ENCODE measurements at places on chromosomes 3 and 15. TPM values are rescaled to one million over a fixed set of nuclear protein-coding genes. Genes with fewer than 3 reads are reported as not detected.

DNA sequence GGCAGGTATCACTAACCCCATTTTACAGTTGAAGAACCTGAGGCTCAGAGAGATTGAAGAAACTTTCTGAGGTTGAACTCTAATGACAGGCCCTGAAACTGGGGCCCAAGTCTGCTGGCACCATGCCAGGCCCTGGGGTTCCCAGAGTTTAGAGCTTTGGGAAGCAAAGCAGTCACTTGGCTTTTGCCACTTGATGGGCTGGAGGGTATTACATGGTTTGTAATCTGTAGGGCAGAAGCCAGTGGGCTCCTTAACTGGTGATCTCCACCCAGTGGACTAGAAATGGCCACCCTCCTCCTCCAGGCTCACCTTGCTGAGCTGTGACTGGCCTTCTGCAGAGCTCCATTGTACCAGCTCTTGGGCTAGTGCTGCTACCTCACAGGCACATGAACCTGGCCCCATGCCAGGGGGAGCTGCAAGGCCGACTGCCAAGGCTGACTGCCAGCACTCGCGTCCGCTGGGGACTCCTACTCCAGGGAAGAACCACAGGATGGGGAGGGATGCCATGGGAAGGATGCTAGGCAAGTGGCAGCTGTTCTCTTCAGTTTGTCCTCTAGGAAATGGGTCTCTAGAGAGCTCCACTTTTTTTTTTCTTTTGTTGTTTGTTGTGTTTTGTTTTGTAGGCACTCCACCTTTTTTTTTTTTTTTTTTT, 104.8 kb downstream of the ETFA start:
- DNase-seq: peak; percentile 68

FANCD2OS gene
- not detected for total RNA-seq

- no peak for DNase-seq
Measured at GRCh38 chr15:92584105-92584504, 71.5 kb downstream of the FAM174B start.

DNA sequence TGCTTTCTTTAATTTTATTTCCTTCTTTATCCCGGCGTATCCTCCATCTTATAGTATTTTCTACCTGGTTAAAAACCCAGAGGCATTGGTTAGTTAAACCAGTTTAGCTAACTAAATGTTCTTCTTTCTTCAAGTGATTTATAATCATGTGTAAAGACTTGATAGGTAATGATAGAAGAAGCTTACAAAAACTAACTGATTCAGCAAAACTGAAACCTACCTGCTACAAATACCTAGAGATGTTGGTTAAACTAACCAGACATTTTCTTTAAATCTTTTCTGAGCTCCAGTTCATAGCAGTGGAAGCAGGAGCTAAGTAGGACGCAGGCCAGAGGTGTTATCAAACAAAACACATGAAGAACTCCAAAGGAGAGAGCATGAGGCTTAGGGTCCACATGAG, 44.8 kb downstream of the LEO1 start:
- DNase-seq: no peak

- peak; percentile 73 for DNase-seq
Measured at GRCh38 chr3:194472290-194472920, 14.4 kb downstream of the ATP13A3 start.

GOLGA8S gene
- total RNA-seq: 0.03 TPM

DNA sequence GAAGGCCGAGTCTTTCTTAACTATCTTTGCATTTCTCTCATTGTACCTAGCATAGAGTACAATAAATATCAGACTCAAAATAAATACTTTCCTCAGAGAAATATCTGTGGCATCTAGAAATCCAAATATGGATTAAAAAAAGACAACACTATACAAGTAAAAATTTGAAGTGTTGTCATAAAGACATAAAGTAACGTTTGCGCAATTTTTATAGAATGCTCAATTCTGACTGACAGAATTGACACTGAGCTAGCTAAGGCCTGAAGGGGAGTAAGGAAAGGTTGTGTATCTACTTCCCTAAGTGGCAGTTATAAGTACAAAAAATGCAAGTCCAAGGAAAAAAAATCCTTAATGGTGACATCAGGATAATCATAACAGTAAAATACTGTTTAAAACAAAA, 1.1 kb downstream of the SEC11A start:
- no peak for DNase-seq

ABI3BP gene
- 10.4 TPM for total RNA-seq

DNA sequence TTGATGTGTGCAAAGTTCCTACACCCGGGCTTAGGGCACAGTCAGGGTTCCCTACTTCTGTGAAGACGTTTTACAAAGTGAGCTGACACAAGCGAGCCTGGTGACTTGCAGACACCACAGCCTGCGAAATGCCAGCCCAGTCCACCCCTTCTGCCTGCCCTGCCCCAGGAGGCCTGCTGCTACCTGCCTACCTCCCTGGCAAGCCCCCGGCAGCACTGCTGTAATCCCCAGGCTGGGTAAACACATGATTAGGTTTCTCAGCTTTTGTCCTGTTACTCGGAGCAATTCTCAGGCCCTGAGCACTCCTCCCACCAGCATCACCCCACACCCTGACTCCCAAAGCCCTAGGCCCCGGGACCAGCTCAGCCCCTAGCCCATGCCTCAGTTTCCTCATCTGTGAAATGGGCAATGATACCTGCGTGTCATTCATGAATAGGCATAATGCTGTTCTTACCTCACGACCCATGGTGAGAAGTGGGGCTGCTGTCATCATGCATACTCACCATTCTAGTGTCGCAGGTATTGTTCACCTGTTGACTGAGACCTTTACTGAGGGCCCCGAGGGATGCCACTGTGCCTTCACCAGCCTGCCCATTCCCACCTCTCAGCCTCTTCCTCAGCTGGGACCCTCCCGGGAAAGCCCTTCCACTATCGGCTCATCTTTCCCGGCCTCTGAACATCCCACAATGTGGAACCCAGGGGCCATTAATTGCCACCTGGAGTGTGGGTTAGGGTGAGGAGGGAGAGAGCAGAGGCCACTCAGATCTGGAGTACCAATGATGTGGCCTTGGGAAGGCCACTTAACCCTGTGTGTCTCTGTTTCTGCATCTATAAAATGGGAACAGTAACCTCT, 31.5 kb upstream of the SLC6A6 start:
- no peak for DNase-seq

- DNase-seq: no peak
Measured at GRCh38 chr3:84126160-84126559, 832.6 kb upstream of the CADM2 start.

OR5K1 gene
- total RNA-seq: not detected

DNA sequence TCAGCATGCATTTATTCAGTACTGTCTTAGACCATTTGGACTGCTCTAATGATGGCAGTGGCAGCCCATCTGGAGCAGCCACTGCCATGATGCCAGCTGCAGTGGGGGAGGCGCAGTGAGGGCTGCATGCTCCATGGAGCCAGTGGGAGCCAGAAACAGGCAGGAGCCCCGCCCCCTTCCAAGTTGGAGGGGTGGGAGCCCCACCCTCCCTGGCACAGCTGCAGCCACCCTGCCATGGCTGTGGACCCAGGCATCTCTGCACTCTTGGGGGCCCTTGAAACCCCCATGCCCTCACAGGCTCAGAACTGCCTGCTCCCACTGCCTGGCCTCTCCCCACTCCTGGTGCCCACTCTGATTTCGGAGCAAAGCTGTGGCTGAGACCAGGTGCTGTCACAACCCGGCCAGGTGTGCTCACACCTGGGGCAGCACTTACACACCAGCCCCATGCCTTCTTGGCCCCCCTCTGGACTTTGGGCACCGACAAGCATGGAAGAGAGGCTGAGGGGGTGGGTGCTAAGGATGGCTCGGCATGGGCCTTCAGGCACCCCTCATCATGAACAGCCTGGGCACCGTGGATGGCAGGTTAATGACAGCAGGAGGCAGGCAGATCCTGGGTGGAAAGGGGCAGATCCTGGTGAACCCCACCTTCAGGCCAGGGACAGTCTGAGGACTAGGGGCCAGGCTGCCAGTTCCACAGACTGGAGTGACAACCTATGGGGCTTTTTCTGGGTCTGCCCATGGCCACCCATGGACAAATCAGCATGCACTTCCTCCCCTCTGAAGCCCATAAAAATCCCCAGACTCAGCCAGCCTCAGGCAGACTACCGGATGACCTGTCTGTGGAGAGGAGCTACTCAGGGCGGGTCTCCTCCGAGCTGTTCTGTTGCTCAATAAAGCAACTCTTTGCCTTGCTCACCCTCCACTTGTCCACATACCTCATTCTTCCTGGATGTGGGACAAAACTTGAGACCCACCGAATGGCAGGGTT, 18.3 kb downstream of the TBC1D21 start:
- no peak for DNase-seq

SCAMP5 gene
- 18.8 TPM for total RNA-seq

TM2D3 gene
- 46.6 TPM for total RNA-seq

DNA sequence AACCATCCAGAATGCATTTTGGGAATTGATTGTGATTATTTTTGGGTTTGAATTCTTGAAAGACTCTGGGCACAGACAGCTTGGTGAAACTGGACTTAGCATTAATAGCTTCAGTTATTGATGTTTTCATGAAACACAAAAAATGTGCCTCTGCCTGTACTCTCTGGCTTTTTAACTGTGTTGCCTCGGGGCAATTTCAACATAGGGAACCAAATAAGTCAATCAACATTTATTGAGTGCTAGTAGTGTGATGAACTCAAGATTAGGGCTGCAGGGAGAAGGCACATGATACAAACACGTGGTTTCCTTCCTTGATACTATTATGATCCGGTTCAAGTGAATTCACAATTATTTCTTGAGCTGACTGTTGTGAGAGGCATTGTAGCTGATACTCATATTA, 50.8 kb downstream of the UNC13C start:
- no peak for DNase-seq

DNA sequence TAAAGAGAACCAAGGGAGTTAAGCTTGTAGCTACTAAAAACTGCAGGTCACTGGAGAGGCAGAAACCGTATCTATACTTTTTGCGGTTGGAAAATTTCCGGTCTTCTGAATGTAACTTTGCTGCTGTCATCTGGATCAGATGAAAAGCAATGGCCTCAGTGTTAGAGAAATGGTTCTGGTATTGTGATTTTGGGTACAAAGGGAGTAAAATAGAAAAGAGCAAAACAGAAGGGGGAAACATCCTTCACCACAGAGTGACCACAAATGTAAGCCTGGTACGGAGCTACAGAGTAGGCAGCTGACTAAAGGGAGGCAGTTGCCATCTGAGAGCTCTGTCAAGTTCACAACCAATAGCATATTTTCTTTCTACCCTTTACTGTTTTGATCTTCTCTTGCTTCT, 5.6 kb downstream of the CD96 start:
- no peak for DNase-seq

DNA sequence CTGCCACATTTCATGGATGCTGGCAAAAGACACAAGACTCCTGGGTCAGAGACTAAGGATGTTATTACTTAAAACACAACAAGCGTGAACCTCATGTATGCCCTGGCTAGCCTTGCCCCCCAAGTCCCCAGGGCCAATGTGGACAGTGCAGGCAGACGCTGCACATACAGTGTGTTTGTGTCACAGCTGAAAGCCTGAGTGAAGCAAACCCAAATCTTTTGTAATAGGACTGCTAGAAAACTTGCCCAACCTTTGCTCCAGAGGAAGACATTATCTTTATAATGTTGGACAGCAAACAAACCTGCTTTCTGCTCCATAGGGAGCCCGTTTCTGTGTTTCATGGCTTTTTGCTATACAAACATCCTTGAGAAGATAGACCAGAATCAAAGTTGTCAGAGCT, 282.0 kb upstream of the RORA start:
- peak; percentile 14 for DNase-seq

GOLGA8N gene
- total RNA-seq: 3.2 TPM

CACNA2D2 gene
- 0.87 TPM for total RNA-seq

Measured in hepatocyte (in vitro differentiated cells).